Central memory CD4-positive, alpha-beta T cell (primary cell): ENCODE measurements at places on chromosomes 7 and 10.

GRCh38 chr10:89837165-89838043, 136.0 kb downstream of the KIF20B start:
- peak; percentile 25 for DNase-seq

- no peak for DNase-seq
Observed at GRCh38 chr7:115043605-115044004, 121.7 kb downstream of the MDFIC start.

GRCh38 chr7:105932835-105933477, 30.1 kb upstream of the CDHR3 start:
- DNase-seq = no peak

DNA sequence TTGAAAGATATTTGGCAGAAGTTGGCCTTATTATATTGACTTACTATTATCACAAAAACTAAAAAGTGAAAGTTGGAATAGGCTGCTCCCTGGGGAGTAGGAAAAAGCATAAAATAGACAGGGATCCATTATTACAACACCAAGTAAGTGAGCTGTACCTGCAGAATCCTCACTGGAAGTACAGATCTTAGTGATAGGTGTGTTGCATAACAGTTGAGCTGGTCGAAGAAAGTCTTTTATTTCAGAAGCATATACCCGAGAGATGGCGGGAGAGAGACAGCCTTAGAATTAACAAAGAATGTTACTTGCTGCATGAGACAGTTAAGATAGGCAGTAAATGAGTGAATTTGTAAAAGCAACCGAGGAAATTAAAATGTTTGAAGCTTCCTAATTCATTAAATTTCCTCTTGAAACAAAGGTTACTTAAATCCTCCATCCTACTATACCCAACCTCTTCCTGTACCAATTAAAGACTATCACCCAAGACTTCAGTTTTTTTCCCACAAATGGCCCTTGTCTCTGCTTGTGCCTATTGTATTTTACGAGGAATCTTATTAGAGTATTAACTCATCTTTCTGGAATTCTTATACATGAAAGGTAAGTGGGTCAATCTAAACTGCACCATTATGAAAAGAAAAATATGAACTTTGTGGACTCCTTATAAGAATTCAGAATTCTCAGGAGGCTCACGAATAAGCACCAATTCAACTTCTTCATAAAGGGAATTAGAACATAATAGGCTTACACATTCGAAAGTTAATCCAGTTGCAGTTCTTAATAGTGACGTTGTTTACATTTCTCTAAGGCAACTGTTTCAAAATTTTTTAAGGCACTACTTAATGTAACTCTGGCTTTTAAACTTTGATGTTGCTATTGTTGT, 56.2 kb downstream of the CREM start:
- no peak for DNase-seq

GRCh38 chr10:94292434-94293090, 70.2 kb downstream of the NOC3L start:
- DNase-seq = no peak

- DNase-seq = no peak
Observed at GRCh38 chr7:94223375-94224084, 171.2 kb upstream of the COL1A2 start.

DNA sequence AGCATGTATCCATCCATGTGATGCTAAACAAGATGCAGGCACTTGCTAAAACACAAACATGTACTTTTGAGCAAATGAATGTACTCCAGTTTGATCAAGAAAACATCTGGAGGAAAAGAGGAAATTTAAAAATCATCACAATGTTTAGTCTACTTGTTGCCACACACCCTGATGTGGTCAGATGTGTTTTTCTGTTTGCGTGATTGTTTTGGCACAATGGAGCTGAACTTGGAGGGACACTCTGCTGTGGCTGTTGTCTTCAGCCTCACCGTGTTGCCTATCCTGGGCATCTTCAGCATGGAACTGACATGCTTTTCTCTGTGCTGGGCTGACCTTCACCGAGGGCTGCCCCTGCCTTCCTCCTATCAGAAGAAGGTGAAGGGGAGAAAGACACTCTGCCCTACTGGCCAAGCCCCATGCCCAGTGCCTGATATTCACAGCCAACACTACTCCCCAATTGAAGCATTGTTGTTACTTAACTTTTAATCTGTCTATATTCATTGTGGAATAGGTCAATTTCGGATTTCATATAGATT, 268.3 kb upstream of the IGFBP3 start:
- no peak for DNase-seq

DNA sequence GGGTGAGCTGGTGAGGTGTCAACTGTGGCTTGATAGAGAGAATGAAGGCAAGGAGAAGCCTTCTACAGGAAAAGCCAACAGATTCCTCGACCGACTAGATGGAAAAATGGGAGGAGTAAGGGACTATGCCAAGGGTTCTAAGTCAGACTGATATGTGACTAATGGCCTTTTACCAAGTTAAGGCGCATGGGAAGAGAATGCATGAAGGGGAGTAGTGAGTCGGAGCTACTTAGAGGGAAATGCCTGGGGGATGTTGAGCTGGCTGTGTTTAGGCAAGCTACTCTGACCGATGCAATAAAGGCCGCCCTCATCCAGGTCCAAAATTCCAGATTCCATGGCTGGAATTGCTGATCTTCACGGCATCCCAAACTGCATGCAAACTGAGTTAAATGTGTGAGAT, 48.2 kb downstream of the APBB1IP start:
- no peak for DNase-seq

GRCh38 chr7:68038621-68039314, 1042.1 kb downstream of the TYW1 start:
- DNase-seq = no peak

GRCh38 chr7:20229646-20230500, 12.7 kb upstream of the MACC1 start:
- DNase-seq = no peak

DNA sequence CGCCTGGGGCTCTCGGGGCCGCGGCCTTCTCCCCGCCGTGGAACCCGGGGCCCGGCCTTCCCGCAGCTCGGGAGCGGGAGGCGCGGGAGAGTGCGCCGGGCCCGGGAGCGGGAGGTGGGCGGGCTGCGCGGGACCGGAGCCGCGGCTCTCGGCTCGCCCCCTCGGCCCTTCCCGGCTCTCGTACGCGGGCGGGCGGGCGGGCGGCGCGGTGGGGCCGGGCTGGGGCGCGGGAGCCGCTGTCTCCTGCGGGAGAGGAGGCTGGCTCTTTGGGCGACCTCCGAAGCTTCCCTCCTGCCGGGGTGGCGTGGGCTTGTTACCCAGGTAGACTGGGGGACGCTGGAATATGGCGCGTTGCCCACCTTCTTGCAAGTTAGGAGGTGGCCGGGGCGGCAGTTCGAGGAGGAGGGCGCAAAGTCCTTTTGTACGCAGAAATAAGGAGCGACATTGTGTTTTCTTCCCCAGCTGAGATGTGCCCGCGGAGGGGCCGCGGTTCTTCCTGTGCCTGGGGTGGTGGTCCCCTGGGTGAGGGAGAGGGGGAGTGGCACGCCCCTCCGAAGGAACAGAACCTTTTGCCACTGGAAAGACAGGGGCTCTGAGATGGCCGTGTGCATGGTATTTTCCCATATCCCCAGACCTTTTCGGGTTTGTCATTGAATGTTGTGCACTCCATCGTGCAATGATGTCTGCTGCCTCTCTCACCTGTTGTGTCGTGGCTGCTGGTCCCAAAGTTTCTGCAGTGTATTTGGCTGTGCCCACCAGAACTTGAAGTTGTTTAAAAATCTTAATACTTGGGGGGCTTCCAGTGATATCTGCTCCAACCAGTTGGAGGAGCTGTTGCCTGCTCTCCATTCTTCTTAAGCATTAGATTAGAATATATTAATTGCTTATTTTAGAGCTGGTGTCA, 844 bp downstream of the NRF1 start:
- peak; percentile 25 for DNase-seq

DNA sequence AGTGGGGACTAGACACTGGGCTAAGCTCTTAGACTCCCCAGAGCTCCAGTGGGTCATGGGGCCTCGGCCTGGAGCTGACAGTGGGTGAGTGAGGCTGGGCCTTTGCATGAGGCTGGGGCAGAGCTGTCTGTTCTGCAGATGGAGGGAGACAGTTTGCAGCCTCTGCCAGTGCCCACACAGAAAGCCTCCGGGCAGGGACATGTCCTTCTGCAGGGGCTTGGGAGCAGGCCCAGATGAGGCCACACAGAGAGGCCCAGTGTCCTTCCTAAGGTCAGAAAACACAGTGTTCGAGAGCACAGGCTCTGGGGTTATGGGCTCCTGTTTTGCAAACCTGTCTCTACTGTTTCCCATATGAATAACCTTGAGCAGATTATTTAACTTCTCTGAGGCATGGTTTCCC, 25.1 kb upstream of the HK1 start:
- DNase-seq = no peak

DNA sequence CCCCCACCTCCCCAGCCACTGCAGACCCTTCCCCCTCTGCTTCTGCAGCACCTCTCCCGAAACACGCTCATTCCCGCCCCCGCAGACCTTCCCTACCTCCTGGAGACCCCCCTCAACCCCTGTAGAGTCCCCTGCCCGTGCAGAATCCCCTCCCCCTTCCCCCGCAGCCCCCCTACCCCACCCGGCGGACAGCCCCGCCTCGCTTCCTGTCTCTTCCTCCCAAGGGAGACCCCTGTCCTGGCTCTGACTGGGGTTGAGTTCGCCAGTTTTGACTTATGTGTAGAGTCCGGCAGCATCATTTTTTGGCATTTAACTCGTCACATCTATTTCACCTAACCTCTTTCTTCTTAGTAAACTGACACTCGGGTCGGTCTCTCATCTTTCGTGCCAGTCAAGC, 54.0 kb downstream of the ALOX5 start:
- DNase-seq = no peak
